Naive thymus-derived CD4-positive, alpha-beta T cell (primary cell): ENCODE measurements at places on chromosomes 4 and X. TPM values are rescaled to one million over a fixed set of nuclear protein-coding genes. Genes with fewer than 3 reads are reported as not detected.

Gene ARAP2
- 43.5 TPM for total RNA-seq

Gene SPARCL1
- total RNA-seq: not detected

Gene IL2
- total RNA-seq: not detected

Gene RNF175
- 11.1 TPM for total RNA-seq

Gene PDE5A
- total RNA-seq: 0.65 TPM

Gene ATP1B4
- total RNA-seq: not detected

DNA sequence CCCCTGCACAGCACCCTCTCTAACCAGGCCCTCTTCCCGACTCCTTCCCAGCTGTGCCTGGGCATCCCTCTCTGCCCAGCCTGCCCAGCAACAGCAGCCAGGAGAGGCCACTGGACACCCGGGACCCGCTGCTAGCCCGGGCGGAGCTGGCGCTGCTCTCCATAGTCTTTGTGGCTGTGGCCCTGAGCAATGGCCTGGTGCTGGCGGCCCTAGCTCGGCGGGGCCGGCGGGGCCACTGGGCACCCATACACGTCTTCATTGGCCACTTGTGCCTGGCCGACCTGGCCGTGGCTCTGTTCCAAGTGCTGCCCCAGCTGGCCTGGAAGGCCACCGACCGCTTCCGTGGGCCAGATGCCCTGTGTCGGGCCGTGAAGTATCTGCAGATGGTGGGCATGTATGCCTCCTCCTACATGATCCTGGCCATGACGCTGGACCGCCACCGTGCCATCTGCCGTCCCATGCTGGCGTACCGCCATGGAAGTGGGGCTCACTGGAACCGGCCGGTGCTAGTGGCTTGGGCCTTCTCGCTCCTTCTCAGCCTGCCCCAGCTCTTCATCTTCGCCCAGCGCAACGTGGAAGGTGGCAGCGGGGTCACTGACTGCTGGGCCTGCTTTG is 1.1 kb downstream of the AVPR2 start:
- DNase-seq: no peak

- no peak for DNase-seq
Observed at GRCh38 chr4:48085821-48086589, 48.0 kb downstream of the TXK start.

- DNase-seq: no peak
Observed at GRCh38 chr4:22842360-22843018, 149.8 kb downstream of the GBA3 start.

DNA sequence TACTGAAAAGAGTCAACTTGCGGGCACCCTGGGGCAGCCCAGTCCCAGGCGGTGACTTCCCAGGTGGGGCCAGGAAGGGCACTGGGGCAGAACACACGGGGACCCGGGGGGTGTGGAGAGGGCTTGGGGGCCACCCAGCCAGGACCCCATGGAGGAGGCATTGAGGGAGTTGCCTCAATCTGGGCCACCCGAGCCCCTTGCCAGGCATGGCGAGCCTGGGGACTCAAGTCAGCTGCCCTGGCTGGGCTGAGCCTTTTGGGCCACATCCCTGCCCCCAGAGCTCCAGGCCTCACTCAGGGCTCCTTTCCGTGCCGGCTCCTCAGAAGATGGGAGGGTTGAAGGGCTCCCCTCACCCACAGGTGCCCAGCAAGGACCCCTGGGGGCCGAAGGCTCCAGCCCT is 6.6 kb upstream of the CPLX1 start:
- DNase-seq: no peak

GRCh38 chr4:111639120-111639690 is 506.0 kb upstream of the FAM241A start:
- DNase-seq: no peak

DNA sequence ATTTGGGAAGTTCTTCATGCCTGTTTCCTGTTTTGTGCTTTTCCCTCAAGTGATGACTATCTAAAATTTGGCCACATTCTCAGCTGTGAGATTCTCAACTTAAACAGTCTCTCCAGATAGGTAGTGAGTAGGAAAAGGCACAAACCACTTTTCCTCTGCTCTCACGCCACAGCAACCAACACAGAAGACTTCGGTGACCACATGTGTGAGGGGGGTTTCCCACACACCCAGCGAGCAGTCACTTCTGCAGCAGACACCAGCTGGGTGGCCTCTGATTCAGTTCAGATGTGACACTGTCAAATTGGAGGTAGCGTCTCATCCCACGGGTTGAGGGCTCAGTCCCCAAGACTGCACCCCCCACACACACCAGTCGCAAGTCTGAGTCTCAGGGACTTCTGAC is 25.1 kb upstream of the CLDN34 start:
- no peak for DNase-seq

DNA sequence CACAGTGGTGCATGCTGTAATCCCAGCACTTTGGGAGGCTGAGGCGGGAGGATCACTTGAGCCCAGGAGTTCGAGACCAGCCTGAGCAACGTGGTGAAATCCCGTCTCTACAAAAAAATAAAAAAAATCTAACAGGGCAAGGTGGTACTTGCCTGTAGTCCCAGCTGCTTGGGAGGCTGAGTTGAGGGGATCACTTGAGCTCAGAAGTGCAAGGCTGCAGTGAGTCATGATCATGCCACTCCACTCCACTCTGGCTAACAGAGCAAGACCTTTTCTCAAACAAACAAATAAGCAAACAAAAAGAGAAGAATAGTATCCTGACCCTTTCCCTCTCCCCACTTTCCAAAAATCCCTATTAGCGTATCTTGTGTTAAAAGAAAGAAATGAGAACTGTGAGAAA is 52.7 kb downstream of the NPY1R start:
- no peak for DNase-seq
